ENCODE measurements at places on chromosomes 6 and 20.

- DNase-seq, result peak; percentile 96
Measured at GRCh38 chr6:140174524-140174923, 800.1 kb upstream of the CITED2 start.

DNA sequence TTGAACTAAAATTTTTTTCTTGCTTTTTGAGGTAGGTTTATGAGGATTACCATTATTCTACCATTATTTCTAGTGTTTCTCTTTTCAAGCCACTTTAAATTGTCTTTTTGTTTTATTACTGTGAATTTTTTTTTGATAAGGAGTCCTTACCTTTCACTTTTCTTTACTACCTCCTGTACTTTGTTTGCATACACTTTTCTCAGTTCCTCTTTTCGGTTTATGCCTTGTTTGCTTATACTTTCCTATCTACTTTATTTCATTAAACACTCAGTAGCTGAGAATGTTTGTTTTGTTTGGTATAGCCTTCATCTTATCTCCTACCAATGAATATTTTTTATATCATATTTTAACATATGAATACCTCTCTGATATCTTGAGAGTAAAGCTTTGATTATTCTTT is 147.9 kb downstream of the TFAP2B start:
- no peak for DNase-seq

GRCh38 chr6:135876058-135876457 is 24.6 kb downstream of the PDE7B start:
- no peak for DNase-seq

DNA sequence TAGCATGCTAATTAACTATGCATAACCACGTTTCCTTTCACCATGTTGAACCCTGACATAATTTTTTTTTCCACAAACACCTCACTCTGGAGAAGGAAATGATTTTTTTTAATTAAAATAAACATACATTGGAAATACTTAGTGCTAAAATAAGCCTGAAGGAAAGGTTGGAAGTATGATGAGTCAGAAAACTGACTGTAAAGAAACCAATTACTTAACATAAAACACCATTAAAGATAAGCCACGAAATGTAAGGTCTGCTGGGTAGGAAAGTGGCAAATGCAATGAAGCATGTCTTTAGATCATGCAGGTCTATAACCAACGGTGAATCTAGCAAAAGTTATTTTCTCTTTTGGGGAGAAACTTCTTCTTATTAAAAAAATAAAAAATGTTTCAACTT is 47.5 kb downstream of the OPRM1 start:
- no peak for DNase-seq

DNA sequence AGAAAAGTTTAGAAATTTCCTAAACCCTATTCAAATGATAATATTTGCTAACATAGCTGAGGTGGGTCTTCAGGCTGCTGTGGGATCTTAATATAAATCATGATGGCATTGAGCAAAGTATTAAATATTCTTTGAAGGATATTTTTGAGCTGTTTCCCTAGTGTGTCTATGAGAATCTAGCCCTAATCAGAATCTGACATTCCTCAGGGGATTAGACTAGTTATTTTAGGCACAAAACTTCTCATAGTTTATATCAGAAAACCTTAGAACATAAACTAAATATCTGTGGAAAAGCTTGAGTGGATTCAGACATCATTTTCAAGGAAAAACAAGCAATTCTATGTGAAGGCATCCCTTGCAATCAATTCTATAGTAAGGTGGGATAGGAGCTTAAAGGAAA is 594.5 kb downstream of the RFPL4B start:
- no peak for DNase-seq

DNA sequence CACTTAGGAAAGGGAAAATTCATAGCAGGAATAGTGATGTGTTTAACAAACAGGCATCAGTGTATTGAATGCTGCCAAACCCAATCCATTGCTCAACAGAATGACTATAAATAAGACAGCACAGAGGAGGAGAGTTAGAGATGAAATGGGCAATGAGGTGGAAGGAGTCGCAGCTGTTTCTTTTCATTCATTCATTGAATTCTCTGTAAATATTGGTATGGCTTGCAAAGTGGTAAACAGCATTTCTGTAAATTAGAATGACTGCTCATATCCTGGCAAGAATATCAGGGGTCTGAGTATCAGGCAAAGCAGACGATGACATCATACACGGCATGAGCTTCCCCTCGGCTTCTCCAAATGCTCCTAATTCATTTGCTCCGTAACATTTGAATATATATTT is 703.6 kb upstream of the SLC35B3 start:
- DNase-seq, result peak; percentile 49

- peak; percentile 73 for DNase-seq
Measured at GRCh38 chr20:33862709-33863403, 51.7 kb downstream of the CHMP4B start.

- DNase-seq, result peak; percentile 65
Measured at GRCh38 chr6:42901538-42901957, 14.3 kb upstream of the PTCRA start.

DNA sequence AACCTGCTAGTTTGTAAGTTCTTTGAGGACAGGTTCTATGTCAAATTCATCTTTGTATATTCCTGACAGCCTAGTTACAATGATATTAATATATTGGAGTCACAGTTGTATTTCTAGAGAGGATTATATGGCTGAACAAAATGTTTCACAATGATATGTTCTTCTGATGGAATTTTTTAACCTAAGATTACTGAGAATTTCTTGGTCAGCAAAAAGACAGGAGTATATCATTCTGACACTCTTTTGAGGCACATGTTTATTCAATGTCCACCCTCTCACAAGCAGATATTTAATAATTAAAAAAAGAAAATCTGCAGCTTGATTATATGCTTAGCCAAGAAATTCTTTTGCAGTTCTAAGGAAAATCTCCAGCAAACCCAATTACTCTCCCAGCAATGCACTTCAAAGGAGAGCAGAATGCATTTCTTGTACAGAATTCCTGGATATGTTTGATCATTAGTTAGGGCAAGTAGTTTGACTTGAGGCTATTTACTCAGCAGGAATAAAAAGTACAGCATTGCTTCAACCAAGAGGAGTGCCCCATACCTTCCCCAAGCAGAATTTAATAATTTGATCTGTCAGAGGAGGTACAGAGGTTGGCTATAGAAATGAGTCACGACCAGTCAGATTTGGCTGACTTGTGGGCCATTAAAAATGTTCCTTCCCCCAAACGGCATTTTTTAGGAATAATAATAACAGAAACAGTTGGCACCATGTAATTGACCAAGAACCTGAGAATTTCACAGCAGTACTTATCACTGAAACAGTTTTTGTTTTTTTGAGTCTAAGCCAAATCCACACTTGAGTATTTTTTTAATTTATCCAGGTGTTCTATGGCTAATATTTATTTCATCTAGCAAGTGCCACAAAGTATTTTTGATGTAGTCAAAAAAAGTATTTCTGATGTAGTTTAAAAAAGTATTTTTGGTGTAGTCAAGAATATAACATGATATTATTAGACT is 508.1 kb upstream of the FLRT3 start:
- DNase-seq, result no peak

DNA sequence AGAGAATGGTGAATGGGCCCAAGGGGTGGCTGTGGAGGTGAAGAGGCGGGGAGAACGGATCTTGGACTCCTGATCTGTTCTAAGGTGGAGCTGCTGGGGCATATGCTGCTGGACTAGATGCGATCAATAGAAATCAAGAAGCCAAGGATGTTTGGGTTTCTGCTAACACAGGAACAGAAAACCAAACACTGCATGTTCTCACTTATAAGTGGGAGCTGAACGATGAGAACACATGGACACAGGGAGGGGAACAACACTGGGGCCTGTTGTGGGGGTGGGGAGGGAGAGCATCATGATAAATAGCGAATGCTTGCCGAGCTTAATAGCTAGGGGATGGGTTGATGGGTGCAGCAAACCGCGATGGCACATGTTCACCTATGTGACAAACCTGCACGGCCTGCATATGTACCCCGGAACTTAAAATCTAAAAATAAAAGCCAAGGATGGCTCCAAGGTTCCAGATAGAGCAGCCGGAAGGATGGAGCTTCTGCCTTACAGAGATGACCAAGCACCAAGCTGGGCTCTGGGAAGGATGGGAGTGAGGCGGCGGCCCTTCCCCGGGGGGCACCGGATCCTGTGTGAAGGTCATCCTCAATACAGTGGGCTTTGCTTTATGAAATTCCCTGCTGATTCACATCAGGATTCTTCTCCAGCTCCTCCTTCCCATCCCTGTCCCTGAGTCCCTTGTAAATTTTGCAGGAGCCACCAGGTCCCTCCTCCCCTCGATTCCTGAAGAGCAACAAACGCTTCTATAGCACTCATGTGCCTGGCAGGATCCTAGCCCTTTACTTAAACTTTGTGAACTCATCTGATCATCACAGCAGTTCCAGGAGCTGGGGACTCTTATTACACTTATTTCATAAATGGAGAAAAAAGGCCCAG is 109.2 kb upstream of the PTPN1 start:
- DNase-seq, result no peak

- no peak for DNase-seq
Measured at GRCh38 chr6:44202972-44203750, 13.6 kb upstream of the MYMX start.

DNA sequence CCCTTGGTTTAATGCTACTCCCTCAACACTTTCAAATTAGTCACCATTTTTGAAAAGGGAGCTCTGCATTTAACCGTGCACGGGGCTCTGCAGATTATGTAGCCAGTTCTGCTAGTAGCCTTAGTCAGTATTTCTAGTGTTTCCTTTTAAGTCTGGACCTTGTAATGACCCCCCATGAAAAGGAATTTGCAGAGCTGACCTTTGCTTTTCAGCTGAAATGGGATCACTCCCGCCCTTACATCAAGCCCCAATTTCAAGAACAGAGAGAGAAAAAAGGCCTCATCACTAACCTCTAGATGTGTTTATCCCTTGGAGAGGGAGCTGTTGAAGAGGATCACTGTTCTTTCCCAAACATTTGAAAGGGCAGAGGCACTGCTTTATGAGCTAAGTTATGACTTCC is 490.7 kb upstream of the BTBD3 start:
- no peak for DNase-seq
